Kidney (tissue), 22 donors: ENCODE measurements at places on chromosomes 7 and 10.

DNA sequence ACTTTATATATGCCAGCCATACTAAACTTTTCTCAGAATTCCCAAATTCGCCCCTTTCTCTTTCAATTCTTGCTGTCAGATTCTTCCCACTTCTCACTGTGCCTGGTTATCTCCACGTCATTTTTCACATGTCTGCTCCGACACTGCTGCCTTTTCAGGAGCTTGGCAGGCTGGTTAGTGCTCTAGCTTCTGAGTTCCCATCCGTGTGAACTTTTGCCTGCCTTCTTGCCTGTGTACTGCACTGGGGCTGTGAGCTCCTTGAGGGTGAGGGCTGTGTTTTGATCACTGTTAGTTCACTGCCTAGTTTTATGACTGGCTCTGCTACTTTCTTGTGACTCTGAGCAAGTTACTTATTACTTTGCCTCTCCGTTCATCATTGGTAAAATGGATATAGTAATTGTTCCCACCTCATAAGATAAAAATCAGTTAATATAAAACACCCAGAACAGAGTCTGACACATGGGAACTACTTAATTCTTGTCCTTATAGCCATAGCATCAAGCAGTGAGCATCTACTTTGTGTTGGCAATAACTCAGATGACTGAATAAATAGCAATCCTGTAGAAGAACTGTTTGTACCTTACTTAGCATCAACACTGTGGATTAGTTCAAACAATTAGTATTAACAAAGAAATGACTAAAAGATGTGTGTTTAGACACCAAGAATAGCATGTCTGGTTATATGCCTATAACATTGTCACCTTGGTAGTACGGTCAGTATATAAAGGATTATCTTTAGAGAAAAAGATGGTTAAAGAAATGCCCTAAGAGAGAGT, 5.5 kb downstream of the GSTO1 start:
- no peak for DNase-seq

DNA sequence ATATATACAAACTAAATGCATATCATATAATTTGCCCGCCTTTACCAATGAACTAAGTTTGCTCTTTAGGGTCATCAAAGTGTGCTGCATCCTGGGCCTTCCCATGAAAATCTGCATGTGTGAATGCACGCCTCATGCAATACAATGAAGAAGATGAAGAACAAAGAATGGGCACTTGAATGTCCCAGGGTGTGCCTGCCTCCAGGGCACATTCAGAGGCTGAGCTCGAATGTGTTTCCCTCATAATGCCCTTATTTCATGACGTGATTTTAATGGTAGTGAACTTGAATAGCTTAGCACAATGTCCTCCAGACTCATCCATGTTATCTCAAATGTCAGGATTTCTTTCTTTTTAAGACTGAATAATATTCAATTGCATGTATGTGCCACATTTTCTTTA, 824.9 kb downstream of the TNS3 start:
- no peak for DNase-seq

GRCh38 chr7:111958431-111958830, 247.8 kb downstream of the DOCK4 start:
- DNase-seq: no peak

GRCh38 chr10:129033790-129034272, 433.2 kb upstream of the MGMT start:
- no peak for DNase-seq

DNA sequence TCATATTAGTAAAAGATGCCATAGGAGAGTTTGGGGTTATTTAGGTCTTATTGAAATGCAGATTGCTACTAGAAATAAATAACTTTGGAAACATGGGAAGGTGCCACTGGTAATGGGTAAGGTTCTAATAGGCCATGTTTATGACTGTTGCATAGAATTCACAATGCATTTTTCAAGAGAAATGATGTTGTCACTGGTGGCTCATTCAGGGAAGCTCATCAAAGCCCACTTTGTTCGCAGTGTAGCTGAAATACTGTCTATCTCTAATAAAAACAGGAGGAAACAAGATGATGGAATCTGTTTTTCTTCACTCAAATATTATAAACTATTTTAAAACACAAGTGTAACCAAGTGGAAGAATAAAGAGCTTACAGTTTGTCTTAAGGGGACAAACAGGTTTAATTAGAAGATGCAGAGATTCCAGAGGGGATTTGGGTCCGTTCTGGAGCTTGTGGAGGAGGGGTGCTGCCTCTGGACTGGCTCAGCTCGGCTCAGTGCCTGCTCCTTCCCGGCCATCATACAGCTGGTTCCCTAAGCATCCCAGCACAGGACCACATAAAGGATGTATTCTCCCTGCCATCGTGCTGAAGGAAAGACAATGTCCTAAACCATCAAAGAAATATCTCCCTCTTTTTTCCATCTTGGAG, 20.4 kb downstream of the OPALIN start:
- no peak for DNase-seq

GRCh38 chr7:47992446-47992845, 13.0 kb upstream of the HUS1 start:
- no peak for DNase-seq

- peak; percentile 60 for DNase-seq
These were observed 55.2 kb upstream of the GSDME start for GRCh38 chr7:24812305-24812945.
